ENCODE measurements at places on chromosomes 2 and 18. TPM values are rescaled to one million over a fixed set of nuclear protein-coding genes. Genes with fewer than 3 reads are reported as not detected.
A peak's percentile ranks its signal among the peaks of the same experiment; 100 is the strongest.

DNA sequence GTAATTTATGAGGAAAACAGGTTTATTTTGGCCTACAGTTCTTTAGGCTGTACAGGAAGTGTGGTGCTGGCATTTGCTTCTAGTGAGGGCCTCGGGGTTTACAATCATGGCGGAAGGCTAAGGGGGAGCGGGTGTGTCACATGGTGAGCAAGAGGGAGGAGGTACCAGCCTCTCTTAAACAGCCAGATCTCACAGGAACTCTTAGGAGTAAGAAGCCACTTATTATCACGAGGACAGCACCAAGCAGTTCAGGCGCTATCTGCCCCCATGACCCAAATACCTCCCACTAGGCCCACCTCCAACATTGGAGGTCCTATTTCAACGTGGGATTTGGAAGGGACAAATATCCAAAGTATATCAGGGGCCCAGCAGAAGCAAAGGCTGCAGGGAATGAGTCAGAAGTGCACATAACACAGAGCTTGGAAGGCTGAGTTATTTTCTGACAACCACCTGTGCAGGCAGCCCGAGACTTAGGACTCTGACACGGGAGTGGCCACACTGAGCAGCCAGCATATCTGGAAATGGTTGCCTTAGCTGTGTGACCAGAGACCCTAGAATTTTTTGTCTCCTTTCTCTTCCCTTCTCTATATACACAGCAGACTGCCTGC is 170.9 kb downstream of the PRPF40A start:
- H3K27me3 ChIP-seq: no peaks in the 10 kb centered on the region
- H3K36me3 ChIP-seq: no peaks in the 10 kb centered on the region
- peak overlapping the region; percentile 14 for H3K4me3 ChIP-seq
- peak overlapping the region; percentile 84 for H3K27ac ChIP-seq

GRCh38 chr2:211513446-211513845 is 957.0 kb downstream of the CPS1 start:
- DNase-seq: no peak
- H3K4me1 ChIP-seq: no peaks in the 10 kb centered on the region
- no peak overlapping the region for H3K27ac ChIP-seq
- H3K4me3 ChIP-seq: no peak overlapping the region
- no peaks in the 10 kb centered on the region for H3K36me3 ChIP-seq

DNA sequence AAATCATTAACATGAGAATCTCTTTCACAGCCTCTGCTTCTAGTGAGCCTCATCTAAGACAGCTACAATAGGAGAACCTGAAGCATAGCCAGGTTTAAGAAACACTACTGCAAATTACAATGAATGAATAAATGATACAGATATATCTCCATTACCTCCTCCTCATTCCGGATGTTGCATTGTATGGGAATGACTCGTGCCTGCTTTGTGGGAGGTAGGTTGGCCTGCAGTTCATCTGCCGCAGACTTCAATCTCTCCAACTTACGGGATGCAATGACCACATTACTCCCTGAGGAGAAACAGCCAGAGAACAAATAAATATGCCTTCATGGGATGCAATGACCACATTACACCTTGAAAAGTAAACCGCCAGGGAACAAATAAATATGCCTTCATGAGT is 15.4 kb downstream of the PECR start:
- no peaks in the 10 kb centered on the region for H3K27me3 ChIP-seq
- no peaks in the 10 kb centered on the region for H3K4me1 ChIP-seq
- no peaks in the 10 kb centered on the region for H3K36me3 ChIP-seq
- no peak overlapping the region for H3K4me3 ChIP-seq

- peaks cover 11% of the 10 kb centered on the region for H3K27me3 ChIP-seq
- no peak overlapping the region for H3K27ac ChIP-seq
- no peak for DNase-seq
- peaks cover 9% of the 10 kb centered on the region for H3K4me1 ChIP-seq
- no peaks in the 10 kb centered on the region for H3K36me3 ChIP-seq
These were observed 969 bp upstream of the ALKAL2 start for GRCh38 chr2:288758-289361.

DNA sequence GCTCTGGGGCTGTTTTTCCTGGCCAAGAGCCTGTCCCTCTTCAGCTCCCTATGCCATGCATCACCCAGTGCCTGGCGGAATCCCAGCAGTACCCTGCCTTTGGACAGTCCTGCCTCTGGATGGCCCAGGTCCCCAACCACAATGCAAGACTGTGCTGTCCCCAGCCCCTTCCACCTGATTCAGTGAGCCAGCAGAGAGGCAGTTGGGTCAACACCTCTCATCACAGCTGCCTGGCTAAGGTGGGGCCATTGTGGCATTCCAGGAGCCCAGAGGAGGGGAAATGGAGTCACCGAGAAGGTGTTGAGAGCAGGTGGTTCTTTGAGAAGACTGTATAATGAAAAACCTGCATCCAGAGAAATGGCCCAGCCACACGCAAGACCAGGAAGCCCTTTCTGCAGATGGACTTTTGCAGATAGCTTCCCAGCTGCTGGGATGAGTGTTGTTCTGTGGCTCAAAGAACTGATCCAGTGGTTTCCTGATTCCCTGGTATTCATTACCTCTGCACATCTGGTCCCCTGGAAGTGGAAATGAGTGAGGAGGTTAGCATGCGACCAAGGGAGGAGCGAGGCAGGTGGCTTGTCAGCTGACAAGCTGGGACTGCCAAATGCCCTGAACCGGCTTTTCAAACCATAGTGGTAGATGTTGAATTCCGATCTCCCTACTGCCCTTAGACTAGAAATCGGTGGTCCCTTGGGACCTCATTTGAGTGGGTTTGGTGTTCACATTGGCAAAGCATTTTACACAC is 1.7 kb upstream of the ASPRV1 start:
- no peaks in the 10 kb centered on the region for H3K36me3 ChIP-seq
- no peak overlapping the region for H3K4me3 ChIP-seq
- H3K4me1 ChIP-seq: no peaks in the 10 kb centered on the region
- DNase-seq: no peak
- no peak overlapping the region for H3K27ac ChIP-seq

DNA sequence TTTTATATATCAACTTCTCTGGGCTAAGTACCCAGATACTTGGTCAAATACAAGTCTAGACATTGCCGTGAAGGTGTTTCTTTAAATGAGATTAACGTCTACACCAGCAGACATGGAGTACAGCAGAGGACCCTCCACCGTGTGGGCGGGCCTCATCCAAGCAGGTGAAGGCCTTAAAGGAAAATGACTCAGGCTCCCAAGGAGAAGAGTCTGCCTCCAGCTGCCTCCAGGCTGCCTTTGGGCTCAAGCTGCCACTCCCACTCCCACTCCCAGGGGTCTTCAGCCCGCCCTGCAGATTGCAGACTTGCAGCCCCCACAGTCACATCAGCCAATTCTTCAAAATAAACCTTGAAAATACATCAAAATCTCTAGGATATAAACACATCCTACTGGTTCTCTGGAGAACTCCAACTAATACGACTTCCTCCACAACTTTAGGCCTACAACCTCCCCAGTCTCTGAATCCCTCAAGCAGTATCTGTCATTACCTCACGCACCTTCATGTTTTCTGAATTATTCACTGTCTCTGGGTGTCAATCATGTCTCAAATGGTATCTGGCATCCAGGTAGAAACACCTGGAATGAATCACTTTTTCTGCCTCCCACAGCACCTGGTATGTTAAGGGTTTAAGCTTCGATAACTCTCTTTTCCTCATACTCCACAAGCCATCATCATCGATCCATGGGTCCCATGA is 6.9 kb downstream of the ITGB1BP1 start:
- H3K27ac ChIP-seq: no peak overlapping the region
- H3K27me3 ChIP-seq: no peaks in the 10 kb centered on the region
- no peaks in the 10 kb centered on the region for H3K36me3 ChIP-seq
- peaks cover 14% of the 10 kb centered on the region for H3K4me1 ChIP-seq
- DNase-seq: no peak

- H3K27ac ChIP-seq: peak overlapping the region; percentile 46
- no peak for DNase-seq
- H3K27me3 ChIP-seq: no peaks in the 10 kb centered on the region
- no peak overlapping the region for H3K4me3 ChIP-seq
These were observed 119.3 kb upstream of the TWIST2 start for GRCh38 chr2:238728330-238729260.

DNA sequence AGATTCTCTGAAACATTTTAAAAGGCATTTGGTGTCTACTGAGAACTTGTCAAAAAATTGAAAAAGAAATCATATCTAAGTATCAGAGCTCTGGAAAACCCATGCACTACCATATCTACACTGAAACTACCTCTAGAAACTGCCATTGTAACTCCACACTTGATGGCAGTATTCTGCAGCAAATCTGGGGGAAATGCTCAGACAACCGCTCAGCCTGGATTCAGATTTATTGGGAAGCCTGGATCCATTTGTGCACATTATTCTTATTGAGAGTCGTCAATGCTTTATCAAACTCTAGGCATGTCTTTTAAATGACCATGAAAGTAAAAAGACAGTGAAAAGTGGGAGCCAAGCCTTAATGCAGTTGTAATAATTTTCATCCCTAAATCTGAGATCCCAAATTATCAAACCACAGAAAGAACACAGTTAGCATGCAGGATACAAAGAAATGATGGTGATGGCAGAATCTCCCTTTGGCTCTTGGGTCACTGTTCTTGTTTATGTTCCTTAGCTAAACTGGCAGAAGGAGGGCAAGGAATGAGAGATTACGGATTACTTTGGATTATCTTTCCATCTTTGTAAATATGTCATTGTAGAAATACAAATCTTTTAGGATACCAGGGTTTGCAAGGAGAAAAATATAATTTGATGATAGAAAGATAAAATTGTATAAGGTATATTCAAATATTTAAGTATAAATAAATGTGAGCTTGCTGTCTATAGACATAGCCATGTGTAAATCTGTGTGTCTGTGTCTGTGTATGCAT is 512.1 kb upstream of the SYT4 start:
- no peaks in the 10 kb centered on the region for H3K36me3 ChIP-seq
- H3K4me3 ChIP-seq: no peak overlapping the region
- no peaks in the 10 kb centered on the region for H3K4me1 ChIP-seq
- no peaks in the 10 kb centered on the region for H3K27me3 ChIP-seq

GRCh38 chr2:127675331-127676261 is at the start of gene LIMS2:
Gene LIMS2 (minus strand): TSS chr2:127675530. CDS start chr2:127675024, 506 bp downstream.
- peak within 1 kb of the TSS; percentile 76 for H3K4me3 ChIP-seq
- no peak for DNase-seq
- H3K27me3 ChIP-seq: peaks cover 7% of the 10 kb centered on the region
- peaks cover 3% of the 10 kb centered on the region for H3K4me1 ChIP-seq

DNA sequence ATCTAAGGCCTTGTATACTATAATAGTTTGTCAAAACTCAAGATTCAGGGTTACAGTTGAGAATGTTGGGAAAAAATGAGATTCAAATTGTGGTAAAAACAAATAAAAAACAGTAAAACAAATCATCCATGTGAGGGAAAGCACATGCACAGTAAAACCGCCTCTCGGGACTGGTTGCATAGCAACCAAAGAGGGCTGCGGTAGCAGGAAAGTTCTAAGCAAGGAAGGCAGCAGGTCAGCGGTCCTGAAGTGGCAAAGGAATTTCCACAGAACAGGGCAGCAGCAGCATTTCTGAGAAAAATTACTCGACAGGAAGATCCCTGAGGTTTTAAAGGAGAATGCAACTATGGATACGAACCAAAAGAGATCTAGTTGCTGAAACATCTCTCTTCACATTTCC is 93.7 kb downstream of the DYNAP start:
- H3K4me3 ChIP-seq: no peak overlapping the region
- H3K27ac ChIP-seq: no peak overlapping the region
- no peaks in the 10 kb centered on the region for H3K27me3 ChIP-seq

DNA sequence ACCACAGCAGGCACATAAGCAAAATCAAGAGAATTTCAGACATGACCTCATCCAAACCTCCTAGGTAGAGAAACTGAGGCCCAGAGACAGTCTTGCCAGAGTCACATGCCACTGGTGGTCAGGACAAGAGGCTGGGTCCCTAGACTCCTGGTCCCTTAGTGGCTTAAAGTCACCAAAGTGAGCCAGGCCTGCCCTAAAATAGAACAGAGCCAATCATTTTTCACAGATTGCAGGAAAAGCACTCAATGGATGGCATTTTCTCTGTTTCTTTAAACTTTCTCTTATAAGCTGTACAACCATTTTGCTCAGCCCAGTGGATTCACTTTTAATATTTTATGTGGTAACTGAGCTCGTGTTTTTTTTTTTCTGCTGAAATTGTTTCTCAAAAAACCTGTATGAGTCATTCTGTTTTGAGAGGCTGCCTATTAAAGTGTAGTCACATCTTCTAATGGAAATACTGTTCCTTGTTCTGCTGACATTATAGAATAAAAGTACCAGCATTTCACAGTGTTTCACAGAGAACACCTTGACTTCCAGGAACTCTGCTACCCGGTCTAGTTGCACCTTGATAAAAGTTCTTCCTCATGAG is 29.6 kb downstream of the STEAP3 start:
- H3K27me3 ChIP-seq: no peaks in the 10 kb centered on the region
- no peak for DNase-seq
- H3K27ac ChIP-seq: peak overlapping the region; percentile 81
- peaks cover 84% of the 10 kb centered on the region for H3K36me3 ChIP-seq
- H3K4me3 ChIP-seq: no peak overlapping the region

TMEM247 gene
- total RNA-seq: not detected

MYOM1 gene
- 388 TPM for total RNA-seq

TACR1 gene
- total RNA-seq: 0.15 TPM

SLC9A2 gene
- total RNA-seq: 7.1 TPM

DLGAP1 gene
- total RNA-seq: 0.13 TPM

SMYD1 gene
- 325 TPM for total RNA-seq
